ENCODE measurements at places on chromosomes 2 and 18. TPM values are rescaled to one million over a fixed set of nuclear protein-coding genes. Genes with fewer than 3 reads are reported as not detected.

IL1RN gene
- total RNA-seq = 4.8 TPM

DSG1 gene
- total RNA-seq = not detected

- no peak for DNase-seq
These were observed at the start of gene DOCK10 for GRCh38 chr2:225041851-225042799. Gene DOCK10 (minus strand): TSS chr2:225042468. CDS start chr2:225042374, 94 bp downstream.

DNA sequence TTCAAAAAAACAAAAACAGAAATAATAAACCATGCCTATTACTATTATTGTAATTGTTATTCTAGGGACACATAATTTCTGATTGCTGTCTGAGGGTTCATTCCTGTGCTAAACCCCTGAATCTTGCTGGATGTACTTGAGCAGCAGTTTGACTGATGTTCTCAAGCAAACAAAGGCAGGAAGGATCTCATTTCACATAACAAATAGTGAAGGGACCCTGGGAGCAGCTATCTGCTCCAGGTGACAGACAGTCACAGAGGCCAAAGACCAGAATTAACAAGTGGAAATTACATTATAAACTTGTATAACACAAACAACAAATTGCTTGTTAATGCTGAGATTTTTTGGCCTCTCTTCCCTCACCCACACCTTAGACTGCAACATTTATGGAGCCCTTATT is 284.2 kb downstream of the THSD7B start:
- DNase-seq = no peak

DNA sequence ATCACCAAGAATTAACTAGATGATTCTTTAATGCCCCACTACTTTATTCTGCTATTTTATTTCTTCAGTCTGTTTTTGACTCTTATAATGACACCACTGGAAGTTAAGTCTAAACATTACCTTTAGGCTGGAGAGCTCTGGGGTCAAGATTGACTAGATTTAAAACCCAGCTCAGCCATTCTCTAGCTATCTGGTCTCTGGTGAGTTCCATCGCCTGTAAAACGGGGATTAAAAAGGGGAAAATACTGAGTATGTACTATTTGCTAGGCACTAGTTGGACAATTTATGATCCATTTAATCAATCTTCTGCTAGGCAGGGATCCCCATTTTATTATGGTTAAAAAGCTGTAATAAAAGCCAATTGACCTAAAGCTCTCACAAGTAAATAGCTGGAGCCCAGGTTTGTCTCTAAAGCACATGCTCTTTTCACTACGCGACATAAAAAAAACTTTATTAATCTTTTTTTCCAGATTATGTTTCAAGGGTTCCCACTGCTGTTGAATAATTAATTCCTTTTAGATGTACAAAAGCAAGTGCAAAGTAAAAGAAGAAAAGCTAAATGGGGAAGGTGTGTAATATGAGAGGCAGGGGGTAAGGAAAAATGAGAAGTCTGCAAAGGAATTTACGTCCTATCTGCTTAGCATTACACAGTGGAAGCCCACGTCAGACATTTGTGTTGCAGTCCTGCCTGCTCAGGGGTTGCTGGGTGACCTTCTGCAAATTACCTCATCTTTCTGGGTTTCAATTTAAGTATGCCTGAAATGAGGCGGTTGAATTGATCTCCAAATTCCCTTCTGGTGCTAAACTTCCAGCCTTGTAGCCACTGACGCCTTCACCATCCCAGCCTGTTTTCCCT is 918 bp upstream of the NABP1 start:
- no peak for DNase-seq

DNA sequence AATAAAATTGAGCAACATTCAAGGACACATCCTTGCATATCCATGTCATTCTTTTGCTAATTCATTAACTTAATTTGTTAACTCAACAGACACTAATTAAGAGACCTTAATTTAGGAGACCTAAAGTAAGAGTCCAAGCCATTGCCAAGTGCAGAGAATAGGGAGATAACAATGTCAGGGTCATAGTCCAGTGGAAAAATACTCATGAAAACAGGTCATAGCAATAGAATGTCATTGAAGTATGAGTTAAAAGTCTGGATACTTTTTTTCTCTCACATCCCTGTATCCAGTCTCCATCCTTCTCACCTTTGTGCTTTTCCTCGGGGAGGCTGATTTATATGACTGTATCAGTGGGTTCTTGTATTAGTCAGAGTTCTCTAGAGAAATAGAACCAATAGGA is 26.6 kb upstream of the DPP4 start:
- no peak for DNase-seq

DNA sequence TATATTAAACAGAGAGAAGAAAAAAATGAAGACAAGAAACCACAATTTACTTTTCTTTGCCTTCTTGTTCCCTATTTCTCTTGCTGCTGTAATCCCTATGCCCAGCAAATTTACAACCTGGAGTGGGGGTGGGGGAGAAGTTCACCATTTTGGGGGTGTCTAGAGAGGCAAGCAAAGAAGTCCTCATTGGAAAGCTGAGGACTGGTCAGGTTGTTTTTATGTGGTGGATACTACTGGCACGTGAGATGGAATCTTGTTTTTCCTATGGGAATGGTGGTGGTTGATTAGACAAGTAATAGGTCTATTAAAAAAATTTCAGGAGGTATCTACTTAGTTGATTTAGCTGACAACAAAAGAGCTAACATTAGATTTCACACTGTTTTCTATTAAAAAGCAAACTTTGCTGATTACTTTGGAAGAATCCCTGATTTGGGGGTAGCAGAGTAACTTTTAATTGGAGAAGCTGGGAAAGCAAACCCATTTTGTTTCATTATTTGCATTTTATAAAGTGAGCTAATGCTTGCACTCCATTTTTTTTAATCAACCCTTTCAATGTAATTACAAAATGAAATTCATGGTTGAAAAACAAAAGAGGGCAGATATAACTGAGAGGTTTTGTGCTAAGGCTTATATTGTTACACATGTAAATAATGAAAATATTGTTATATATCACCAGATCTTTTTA is 6.0 kb downstream of the POU3F3 start:
- DNase-seq = no peak

GRCh38 chr2:109345653-109346480 is 216.9 kb downstream of the SH3RF3 start:
- no peak for DNase-seq
